Stimulated activated CD8-positive, alpha-beta memory T cell treated with anti-CD3 and anti-CD28 coated beads, Interleukin-7, amount 100 ng/mL, for 1 hour (primary cell): ENCODE measurements at places on chromosomes 12 and 14.

- no peak for DNase-seq
Observed at GRCh38 chr14:44154446-44154845, 352.6 kb downstream of the FSCB start.

GRCh38 chr12:64186789-64187188, 35.3 kb downstream of the KICS2 start:
- DNase-seq: no peak

GRCh38 chr14:102796661-102797190, 19.5 kb downstream of the TRAF3 start:
- DNase-seq: no peak

- no peak for DNase-seq
Observed at GRCh38 chr14:90354551-90355298, 23.0 kb upstream of the NRDE2 start.

GRCh38 chr12:14643251-14643650, 53.1 kb downstream of the GUCY2C start:
- DNase-seq: no peak
